Activated T-cell treated with anti-CD3 and anti-CD28 coated beads for 24 hours (primary cell): ENCODE measurements at places on chromosomes 6 and 20.

GRCh38 chr6:33071569-33071968 is 1.9 kb downstream of the HLA-DPA1 start:
- DNase-seq: no peak

GRCh38 chr6:63347599-63347998 is 27.8 kb upstream of the LGSN start:
- DNase-seq: no peak

DNA sequence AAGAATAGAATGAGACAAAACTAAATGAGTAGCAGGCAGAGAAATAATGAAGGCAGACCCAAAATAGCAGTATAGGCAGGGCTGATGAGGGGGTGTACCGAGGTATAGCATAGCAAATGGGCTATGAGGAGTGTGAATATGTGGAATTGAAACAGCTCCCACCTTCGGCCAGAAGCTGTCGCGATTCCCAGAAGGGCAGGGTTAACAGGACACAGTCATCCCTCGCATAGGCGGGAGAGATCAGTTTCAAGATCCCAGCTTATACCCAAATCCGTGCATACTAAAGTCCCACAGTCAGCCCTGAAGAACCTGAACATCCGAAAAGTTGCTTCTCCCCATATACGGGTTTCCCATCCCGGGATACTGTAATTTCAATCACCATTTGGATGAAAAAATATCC is 82.7 kb downstream of the PTPRK start:
- no peak for DNase-seq

DNA sequence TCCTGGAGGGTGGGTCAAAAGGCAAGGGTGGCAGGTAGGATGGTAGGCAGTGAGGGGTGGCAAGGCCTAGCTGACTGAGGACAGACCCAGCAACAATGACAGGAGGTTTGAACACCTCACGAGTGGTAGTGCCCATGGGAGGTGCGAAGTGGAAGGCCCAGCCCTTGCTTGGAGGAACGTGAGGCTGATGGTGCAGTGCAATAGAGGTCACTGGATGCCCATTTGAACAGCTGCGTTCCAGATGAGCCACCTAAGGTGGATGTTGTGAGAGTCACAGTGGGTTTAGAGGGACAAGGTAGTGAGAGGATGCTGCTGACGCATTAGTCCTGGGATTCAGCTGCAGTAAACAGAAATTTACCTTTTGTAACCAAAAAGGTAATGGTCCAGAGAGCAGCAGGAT is 15.6 kb downstream of the TMEM74B start:
- DNase-seq: no peak

DNA sequence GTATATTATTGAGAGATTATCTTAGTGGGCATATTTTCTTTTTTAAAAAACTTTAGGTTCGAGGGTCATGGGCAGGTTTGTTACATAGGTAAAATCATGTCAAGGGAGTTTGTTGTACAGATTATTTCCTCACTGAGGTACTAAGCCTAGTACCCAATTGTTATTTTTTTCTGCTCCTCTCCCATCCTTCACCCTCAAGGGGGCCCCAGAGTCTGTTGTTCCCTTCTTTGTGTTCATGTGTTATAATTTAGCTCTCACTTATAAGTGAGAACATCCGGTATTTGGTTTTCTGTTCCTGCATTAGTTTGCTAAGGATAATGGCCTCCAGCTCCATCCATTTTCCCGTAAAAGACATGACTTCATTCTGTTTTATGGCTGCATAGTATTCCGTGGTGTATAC is 247.9 kb upstream of the RAB32 start:
- no peak for DNase-seq
